Thoracic aorta (tissue), 2 donors: ENCODE measurements at places on chromosomes 5 and 9. TPM values are rescaled to one million over a fixed set of nuclear protein-coding genes. Genes with fewer than 3 reads are reported as not detected.

Gene PLAC8L1
- total RNA-seq = not detected

Gene COX7C
- total RNA-seq = 226 TPM

Gene NRARP
- total RNA-seq = 8.5 TPM

Gene CLIC3
- 8.7 TPM for total RNA-seq

Gene CCL28
- total RNA-seq = 24.2 TPM

Gene TRIM36
- 15.3 TPM for total RNA-seq

Gene KCNV2
- not detected for total RNA-seq

Gene ZNF474
- 0.92 TPM for total RNA-seq

- H3K27ac ChIP-seq = peak overlapping the region; percentile 7
- H3K27me3 ChIP-seq = no peaks in the 10 kb centered on the region
- no peaks in the 10 kb centered on the region for H3K4me1 ChIP-seq
- no peak overlapping the region for H3K4me3 ChIP-seq
- no peak for DNase-seq
Measured at GRCh38 chr9:19119246-19119645, 8.0 kb downstream of the PLIN2 start.

- H3K27me3 ChIP-seq = no peaks in the 10 kb centered on the region
- no peak overlapping the region for H3K27ac ChIP-seq
- H3K4me1 ChIP-seq = no peaks in the 10 kb centered on the region
- H3K4me3 ChIP-seq = no peak overlapping the region
- DNase-seq = no peak
Measured at GRCh38 chr5:87754009-87754757, 341.5 kb upstream of the CCNH start.

- H3K36me3 ChIP-seq = no peaks in the 10 kb centered on the region
- no peaks in the 10 kb centered on the region for H3K27me3 ChIP-seq
- H3K4me3 ChIP-seq = no peak overlapping the region
- H3K27ac ChIP-seq = no peak overlapping the region
Measured at GRCh38 chr5:138663009-138663408, 87.8 kb upstream of the HSPA9 start.

DNA sequence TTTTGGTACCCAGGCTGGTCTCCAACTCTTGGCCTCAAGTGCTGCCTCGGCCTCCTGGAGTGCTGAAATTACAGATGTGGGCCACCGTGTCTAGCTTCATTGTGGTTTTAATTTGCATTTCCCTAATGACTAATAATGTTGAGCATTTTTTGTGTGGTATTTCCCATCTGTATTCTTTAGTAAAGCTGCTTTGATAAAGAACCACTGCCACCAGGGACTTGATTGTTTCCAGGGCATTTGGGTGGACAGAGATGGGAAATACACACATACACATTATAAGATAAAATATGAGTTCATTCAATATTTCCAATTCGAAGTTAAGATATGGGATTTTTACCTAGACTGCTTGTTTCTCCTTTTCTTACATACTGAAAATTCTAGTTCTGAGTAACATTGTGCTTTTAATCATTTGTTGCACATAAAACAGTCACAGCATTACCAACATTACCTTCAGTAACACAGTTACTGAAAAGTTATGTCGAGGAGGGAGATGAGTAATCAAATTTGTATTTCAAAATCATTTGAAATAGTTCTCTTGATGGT lies 28.9 kb downstream of the HABP4 start:
- DNase-seq = no peak
- H3K27me3 ChIP-seq = no peaks in the 10 kb centered on the region
- H3K4me1 ChIP-seq = peaks cover 21% of the 10 kb centered on the region
- no peak overlapping the region for H3K4me3 ChIP-seq

- H3K27ac ChIP-seq = peak overlapping the region; percentile 51
- peaks cover 17% of the 10 kb centered on the region for H3K4me1 ChIP-seq
- no peak overlapping the region for H3K4me3 ChIP-seq
- no peaks in the 10 kb centered on the region for H3K36me3 ChIP-seq
Measured at GRCh38 chr9:107504585-107505455, 15.3 kb upstream of the KLF4 start.

DNA sequence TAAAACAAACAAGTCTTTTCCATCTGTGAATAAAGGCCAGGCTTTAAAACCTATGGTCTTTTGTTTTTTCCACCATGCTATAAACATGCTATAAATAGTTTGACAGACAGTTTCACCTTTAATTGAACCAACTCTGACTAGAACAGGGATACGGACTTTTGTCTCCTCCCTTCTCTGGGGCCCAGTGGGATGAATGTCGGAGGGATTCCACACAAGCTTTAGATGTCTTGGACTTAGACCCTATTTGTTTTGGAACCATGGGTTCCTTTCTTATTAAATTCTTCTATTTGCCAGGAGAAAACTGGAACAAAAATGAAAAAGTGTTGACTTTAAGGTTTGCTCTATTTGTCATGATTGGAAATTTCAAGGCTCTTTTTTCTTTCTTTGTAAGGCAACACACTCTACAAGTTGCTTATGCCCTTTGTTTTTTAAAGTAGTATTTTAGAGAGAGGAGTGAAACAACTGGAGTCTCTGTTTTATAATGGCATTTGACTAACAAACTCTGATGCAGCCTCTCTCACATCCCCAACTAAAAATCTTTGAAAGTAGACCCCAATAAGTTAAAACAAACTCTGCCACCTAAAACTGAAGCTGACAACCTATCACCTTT lies 145.3 kb downstream of the MLLT3 start:
- no peak for DNase-seq
- no peak overlapping the region for H3K27ac ChIP-seq
- H3K36me3 ChIP-seq = no peaks in the 10 kb centered on the region

DNA sequence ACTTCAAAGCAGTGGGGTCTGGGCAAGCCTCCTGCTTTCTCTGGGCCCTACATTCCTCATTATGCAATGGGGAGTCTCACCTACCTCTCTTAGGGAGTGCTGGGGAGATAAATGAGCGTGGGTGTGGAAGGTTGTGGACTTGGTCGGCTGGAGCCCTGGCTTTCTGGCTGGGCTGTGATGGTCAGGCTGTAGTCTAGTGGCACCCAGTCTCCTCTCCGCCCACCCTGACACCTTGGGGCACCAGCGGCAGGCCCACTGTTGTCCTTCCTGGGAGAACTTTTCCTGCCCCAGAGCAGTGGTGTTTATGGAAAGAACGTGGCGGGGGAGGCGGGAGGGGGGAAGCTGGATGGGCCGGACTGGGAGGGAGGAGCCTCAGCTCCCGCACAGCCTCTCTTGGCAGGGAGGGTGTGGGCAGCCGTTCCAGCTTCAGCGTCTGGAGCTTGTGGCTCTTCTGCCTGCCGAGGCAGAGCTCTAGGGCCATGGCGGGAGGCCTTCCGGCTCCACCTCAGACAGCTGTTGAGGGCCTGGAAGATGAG lies 4.1 kb downstream of the PTGS1 start:
- peaks cover 35% of the 10 kb centered on the region for H3K4me1 ChIP-seq
- peak overlapping the region; percentile 43 for H3K4me3 ChIP-seq
- H3K36me3 ChIP-seq = no peaks in the 10 kb centered on the region
- H3K27ac ChIP-seq = no peak overlapping the region

- no peaks in the 10 kb centered on the region for H3K4me1 ChIP-seq
- no peak overlapping the region for H3K27ac ChIP-seq
- DNase-seq = no peak
- H3K27me3 ChIP-seq = no peaks in the 10 kb centered on the region
- H3K36me3 ChIP-seq = no peaks in the 10 kb centered on the region
- no peak overlapping the region for H3K4me3 ChIP-seq
Measured at GRCh38 chr5:10218658-10219057, 31.0 kb downstream of the ATPSCKMT start.

GRCh38 chr5:173785400-173785799 lies 102.7 kb upstream of the CPEB4 start:
- no peak overlapping the region for H3K27ac ChIP-seq
- no peaks in the 10 kb centered on the region for H3K36me3 ChIP-seq
- DNase-seq = no peak
- peaks cover 25% of the 10 kb centered on the region for H3K4me1 ChIP-seq

- DNase-seq = no peak
- peak overlapping the region; percentile 63 for H3K4me3 ChIP-seq
- peaks cover 6% of the 10 kb centered on the region for H3K4me1 ChIP-seq
- H3K27me3 ChIP-seq = peaks cover 48% of the 10 kb centered on the region
Measured at GRCh38 chr5:88666761-88667495, 216.1 kb downstream of the MEF2C start.

- no peak overlapping the region for H3K4me3 ChIP-seq
- DNase-seq = no peak
- no peaks in the 10 kb centered on the region for H3K27me3 ChIP-seq
- no peak overlapping the region for H3K27ac ChIP-seq
- H3K4me1 ChIP-seq = no peaks in the 10 kb centered on the region
Measured at GRCh38 chr5:37710965-37711364, 128.9 kb downstream of the GDNF start.

GRCh38 chr9:107345327-107345726 lies 62.2 kb downstream of the RAD23B start:
- no peaks in the 10 kb centered on the region for H3K27me3 ChIP-seq
- H3K4me1 ChIP-seq = no peaks in the 10 kb centered on the region
- H3K36me3 ChIP-seq = no peaks in the 10 kb centered on the region
- no peak for DNase-seq
- no peak overlapping the region for H3K27ac ChIP-seq
- H3K4me3 ChIP-seq = no peak overlapping the region

- H3K27me3 ChIP-seq = no peaks in the 10 kb centered on the region
- no peaks in the 10 kb centered on the region for H3K4me1 ChIP-seq
- H3K4me3 ChIP-seq = no peak overlapping the region
- no peak overlapping the region for H3K27ac ChIP-seq
- H3K36me3 ChIP-seq = no peaks in the 10 kb centered on the region
Measured at GRCh38 chr9:69580582-69581214, 91.5 kb downstream of the APBA1 start.

DNA sequence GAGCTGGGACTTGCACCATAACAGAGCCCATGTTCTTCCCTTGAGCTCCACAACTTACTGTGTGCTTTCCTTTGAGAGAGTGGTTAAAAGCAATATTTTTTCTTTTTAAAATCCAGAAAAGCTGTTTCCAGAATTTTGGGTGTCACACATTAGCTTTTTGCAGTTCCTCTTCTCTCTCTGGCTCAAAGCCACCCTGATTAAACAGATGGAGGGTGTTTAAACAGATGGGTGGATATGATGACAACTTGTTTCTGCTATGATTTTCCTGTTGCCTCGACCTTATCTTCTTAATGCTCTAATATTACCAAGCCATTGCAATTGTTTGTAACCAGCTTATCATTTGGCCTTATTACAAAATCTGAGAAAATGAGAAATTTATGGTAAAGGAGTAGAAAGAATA lies 22.9 kb upstream of the CFAP95 start:
- no peak for DNase-seq
- no peaks in the 10 kb centered on the region for H3K36me3 ChIP-seq
- H3K4me3 ChIP-seq = no peak overlapping the region
- H3K4me1 ChIP-seq = no peaks in the 10 kb centered on the region

DNA sequence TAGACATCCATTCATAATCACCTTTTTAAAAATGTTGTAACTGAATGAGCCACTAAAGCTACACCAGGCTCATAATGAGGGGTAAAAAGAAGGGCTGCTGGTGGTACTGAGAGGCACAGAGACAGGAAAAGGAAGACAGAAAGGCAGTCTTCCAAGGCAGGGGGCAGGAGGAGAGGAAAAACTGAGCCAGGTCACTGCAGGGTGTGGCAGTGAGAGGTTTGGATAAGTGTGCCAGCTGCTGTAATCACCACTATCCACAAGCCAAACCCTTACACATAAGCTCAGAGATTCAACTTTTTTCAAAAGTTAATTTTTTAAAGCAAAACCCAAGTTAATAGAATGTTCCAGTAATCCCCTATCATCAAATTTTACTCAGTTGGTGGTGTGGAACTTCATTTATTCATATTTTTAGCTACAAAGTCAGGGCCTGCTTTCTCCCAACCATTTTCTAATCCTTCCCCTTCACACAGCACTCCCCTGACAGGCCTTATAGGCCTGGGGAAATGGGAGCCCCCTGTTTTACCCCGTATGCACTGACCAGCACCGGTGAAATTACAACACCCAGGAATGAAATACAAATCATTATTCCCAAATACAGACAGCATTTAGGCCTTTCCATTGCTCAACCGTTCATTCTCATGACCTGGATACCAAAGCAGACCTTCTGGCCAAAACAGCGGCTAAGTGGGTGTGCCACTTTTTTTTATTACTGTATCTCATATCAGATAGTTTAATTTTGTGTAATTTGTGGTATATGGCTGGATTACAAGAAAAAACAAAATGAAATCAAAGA lies 76.3 kb downstream of the EFNA5 start:
- H3K36me3 ChIP-seq = no peaks in the 10 kb centered on the region
- no peak for DNase-seq
- no peak overlapping the region for H3K27ac ChIP-seq
- H3K27me3 ChIP-seq = no peaks in the 10 kb centered on the region
